Activated T-helper 9 cell treated with anti-CD3 and anti-CD28 coated beads, Interleukin-2, amount 50 U/mL, for 16 hours (primary cell): ENCODE measurements at places on chromosomes 13 and 19.

GRCh38 chr19:41588497-41589209 lies 12.7 kb downstream of the CEACAM21 start:
- DNase-seq, result no peak

GRCh38 chr13:109255141-109255856 lies 531.1 kb downstream of the IRS2 start:
- DNase-seq, result no peak

- no peak for DNase-seq
These were observed 15.0 kb downstream of the TDRD3 start for GRCh38 chr13:60411983-60412382.

DNA sequence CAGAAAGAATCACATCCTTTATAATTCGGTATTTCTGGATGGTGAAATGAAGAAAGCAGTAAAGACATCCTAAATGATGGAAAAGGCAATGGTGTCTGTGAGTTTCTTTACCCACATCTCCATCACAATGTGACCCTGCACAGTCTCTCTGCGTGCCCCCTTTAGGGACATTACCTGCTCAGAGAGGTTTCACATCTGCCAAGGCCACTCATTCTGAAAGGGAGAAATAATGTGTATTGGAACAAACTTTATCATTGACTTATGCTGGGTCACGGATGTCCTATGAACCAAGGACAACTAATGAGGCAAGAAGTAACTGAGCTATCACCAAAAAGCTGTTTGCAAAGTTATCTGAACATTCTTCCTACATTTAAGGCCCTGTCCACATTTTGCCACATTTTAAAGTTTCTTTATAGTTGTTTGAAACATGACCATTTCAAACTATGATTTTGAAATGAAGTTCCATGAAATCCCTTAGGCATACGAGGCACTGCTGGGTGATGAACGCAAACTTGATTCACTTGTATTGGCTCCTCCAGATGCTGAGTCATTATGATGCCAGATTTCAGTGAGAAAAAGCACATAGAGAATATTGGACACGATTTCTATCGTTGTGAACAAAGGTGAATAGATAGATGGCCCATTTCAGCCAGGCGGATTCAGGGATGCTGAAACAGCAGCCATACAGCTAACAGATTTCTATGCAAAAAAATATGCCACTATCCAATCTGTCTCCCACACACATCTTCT lies 63.5 kb upstream of the HMGB1 start:
- no peak for DNase-seq

DNA sequence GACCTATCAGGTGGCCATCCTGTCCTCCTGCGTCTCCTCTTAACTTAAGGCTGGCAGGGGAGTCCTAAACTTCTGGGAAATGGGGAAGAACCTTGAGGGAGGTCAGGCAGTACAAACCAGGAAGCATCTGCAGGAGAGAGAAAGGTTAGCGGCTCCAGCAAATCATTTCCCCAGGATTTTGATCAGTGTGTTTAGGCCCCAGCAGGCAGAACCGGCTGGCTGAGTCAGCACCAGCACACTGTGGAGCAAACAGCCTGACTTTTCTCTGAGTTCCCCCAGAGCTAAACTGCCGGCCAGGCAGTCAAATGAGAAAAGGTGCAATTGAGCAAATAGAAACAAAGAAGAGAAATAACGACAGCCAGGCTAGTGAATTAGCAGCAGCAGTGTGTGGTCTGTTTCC lies 46.7 kb upstream of the MEDAG start:
- DNase-seq, result no peak

DNA sequence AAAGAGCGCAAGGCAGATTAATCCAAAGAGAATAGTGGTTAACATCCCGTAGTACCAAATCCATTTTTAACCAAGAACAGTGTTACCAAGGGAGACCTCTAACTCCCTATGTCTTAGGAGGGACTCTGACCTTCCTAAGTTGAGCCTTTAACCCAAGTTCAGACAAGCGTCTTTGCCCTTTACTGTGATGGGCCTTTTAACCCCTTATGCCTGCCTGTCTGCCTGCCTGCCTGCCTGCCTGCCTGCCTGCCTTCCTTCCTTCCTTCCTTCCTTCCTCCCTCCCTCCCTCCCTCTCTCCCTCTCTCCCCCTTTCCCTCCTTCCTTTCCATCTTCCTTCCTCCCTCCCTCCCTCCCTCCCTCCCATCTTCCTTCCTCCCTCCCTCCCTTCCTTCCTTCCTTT lies 32.6 kb downstream of the CEACAM1 start:
- DNase-seq, result no peak

DNA sequence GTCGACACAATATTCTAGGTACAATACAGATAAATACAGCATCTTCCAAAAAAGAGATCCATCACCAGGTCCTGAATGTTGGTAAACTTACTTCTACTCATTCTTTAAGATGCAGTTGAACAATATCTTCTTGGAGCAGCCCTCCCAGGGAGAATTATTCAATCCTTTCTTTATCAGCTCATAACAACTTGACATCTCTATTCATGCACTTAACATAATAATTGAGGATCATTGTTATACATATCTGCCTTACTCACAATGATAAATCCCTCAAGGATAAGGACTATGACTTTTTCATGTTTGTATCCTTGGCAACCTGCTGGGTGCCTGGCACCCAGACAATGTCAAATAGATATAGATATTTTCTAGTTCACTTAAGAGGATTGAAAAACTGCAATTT lies 219.5 kb downstream of the POU4F1 start:
- no peak for DNase-seq

GRCh38 chr13:102679449-102680132 lies 15.3 kb downstream of the METTL21C start:
- no peak for DNase-seq

GRCh38 chr13:27138457-27139093 lies 33.0 kb downstream of the USP12 start:
- DNase-seq, result no peak

- DNase-seq, result no peak
These were observed 126.9 kb upstream of the SLC7A1 start for GRCh38 chr13:29722415-29722814.

GRCh38 chr13:31913459-31913858 lies 118.1 kb upstream of the FRY start:
- DNase-seq, result no peak

GRCh38 chr19:33252418-33252962 lies 26.8 kb upstream of the SLC7A10 start:
- no peak for DNase-seq

DNA sequence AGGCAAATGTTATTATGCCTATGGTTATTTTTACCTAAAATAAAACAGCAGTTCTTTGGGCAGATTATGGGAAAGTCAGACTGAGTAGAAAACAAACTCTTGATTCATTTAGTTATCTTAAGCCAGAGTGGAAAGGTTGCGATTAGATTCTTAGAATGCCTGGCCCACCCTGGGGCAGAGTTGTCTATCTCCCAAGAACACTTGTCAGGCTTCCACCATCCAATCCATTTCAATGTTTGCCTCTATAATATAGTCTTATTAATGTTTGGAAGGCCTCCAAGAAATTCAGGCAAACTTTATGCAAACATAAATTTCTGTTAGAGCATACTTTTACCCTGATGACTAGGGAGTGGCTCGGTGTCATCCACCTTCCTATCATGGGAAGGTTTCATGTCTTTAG lies 207.0 kb downstream of the SLITRK6 start:
- no peak for DNase-seq

GRCh38 chr13:41973247-41973741 lies 12.4 kb upstream of the VWA8 start:
- no peak for DNase-seq

GRCh38 chr13:54633456-54633855 lies 1604.8 kb downstream of the OLFM4 start:
- DNase-seq, result no peak
